ENCODE measurements at places on chromosomes 4 and X. TPM values are rescaled to one million over a fixed set of nuclear protein-coding genes. Genes with fewer than 3 reads are reported as not detected.

SOWAHD gene
- not detected for total RNA-seq

CFAP99 gene
- 0.67 TPM for total RNA-seq

GSX2 gene
- 23.9 TPM for total RNA-seq

MAGIX gene
- not detected for total RNA-seq

TTC29 gene
- total RNA-seq, result not detected

SLIT2 gene
- not detected for total RNA-seq

GRCh38 chr4:165874072-165874790 lies 1.2 kb downstream of the TLL1 start:
- H3K36me3 ChIP-seq, result no peaks in the 10 kb centered on the region
- H3K27ac ChIP-seq, result no peak overlapping the region
- no peak overlapping the region for H3K4me3 ChIP-seq
- DNase-seq, result no peak

DNA sequence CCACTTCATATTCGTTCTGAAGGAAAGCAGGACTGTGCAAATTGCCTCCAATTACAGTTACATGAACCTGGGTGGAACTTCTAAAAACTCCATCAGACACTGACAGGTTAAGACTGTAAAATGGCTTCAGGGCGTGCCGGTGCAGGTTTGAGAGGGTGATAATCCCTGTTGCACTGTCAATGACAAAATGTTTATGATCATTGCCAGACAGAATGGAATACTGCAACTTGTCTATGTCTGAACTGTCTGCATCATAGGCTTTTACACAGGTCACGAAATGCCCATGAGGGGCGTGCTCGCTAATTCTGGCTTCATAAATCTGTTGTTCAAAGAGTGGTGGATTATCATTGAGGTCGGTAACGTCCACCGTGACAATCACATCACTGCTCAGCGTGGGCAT lies 63.7 kb upstream of the MTNR1A start:
- no peaks in the 10 kb centered on the region for H3K27me3 ChIP-seq
- no peak overlapping the region for H3K4me3 ChIP-seq
- H3K27ac ChIP-seq, result no peak overlapping the region
- no peak for DNase-seq
- no peaks in the 10 kb centered on the region for H3K36me3 ChIP-seq

DNA sequence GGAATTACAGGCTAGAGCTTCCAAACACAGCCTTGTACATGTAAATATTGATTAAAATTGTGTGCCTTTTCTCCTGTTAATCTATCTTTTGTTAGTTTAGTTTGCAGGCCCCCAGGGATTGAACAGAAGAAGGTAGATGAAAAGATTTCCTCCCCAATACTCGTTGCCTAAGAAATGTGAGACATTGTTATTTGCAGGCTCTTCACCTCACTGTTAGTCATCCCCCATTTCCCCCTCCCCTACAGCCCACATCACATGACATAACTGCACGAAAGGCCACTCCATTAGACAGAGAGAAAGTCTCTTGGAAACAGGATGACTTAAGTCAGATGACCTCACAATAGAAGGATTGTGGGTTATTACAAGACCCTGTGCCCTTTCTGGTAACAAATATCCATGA lies 13.3 kb upstream of the MID1 start:
- H3K27me3 ChIP-seq, result no peaks in the 10 kb centered on the region
- no peak overlapping the region for H3K4me3 ChIP-seq
- no peaks in the 10 kb centered on the region for H3K36me3 ChIP-seq
- H3K27ac ChIP-seq, result no peak overlapping the region

GRCh38 chr4:185011408-185011807 lies 6.9 kb upstream of the HELT start:
- DNase-seq, result peak; percentile 43
- H3K36me3 ChIP-seq, result no peaks in the 10 kb centered on the region
- no peaks in the 10 kb centered on the region for H3K4me1 ChIP-seq

- no peaks in the 10 kb centered on the region for H3K4me1 ChIP-seq
- H3K36me3 ChIP-seq, result no peaks in the 10 kb centered on the region
- H3K27me3 ChIP-seq, result no peaks in the 10 kb centered on the region
Observed at GRCh38 chrX:154355094-154355775, 19.2 kb downstream of the FLNA start.

DNA sequence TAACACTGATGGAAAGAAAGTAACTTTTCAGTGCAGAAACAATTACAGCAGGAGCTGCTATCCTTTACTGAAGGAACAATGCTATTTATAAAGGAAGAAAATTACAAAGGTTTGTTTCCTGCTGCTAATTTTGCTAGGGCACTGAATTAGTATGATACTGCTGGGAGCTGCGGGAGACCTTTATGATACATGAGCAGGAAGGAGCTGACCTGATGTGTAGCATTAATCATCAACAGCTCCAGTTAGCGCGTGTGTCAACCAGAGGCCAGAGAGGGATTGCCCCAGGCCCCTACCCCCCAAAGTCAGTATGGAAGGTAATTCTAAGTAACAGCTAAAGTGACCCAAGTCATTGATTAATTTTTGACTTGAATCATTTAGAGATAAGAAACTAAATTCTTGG lies 728.9 kb downstream of the PCDH18 start:
- H3K36me3 ChIP-seq, result no peaks in the 10 kb centered on the region
- H3K27ac ChIP-seq, result no peak overlapping the region
- no peaks in the 10 kb centered on the region for H3K4me1 ChIP-seq
- H3K4me3 ChIP-seq, result no peak overlapping the region
- no peak for DNase-seq

DNA sequence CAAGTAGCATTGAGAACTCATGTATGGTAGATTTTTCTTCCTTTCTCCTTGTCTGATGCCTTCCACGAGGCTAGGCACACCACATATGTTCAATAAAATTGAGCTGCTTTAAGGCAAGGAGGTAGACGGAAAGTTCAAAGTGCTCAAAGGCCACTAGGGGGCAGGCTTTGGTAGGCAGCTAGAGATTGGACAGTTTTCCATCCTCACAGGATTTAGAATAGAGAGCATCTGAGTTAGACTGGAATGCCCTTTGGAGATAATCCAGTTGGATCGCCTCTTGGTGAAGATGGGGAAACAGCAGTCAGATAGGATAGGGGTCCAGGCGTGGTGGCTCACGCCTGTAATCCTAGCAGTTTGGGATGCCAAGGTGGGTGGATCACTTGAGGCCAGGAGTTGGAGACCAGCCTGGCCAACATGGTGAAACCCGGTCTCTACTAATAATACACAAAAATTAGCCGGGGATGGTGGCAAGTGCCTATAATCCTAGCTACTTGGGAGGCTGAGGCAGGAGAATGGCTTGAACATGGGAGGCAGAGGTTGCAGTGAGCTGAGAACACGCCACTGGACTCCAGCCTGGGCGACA lies 30.4 kb downstream of the ELF4 start:
- H3K27ac ChIP-seq, result no peak overlapping the region
- H3K4me3 ChIP-seq, result no peak overlapping the region
- peaks cover 32% of the 10 kb centered on the region for H3K4me1 ChIP-seq
- peak; percentile 88 for DNase-seq
- no peaks in the 10 kb centered on the region for H3K27me3 ChIP-seq

DNA sequence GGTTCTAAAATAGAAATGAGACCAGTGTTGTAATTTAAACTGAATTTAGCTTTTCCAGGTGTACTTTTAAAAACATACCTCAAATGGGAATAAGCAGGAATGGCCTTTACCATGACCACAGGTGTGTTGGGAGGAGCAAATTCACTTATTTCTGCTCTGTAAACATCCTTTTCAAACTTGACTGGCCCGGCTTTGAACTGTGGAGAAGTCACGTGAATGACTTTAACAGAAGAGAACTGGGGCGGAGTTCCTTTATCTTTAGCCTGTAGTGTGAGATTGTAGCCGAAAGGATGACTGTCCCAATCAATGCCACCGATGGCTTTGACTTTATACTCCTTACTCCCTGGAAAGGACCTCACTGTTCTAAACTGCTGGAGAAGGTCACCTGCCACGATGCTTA lies 15.1 kb downstream of the FAT1 start:
- no peak overlapping the region for H3K27ac ChIP-seq
- no peak overlapping the region for H3K4me3 ChIP-seq
- no peaks in the 10 kb centered on the region for H3K4me1 ChIP-seq
- no peaks in the 10 kb centered on the region for H3K27me3 ChIP-seq

DNA sequence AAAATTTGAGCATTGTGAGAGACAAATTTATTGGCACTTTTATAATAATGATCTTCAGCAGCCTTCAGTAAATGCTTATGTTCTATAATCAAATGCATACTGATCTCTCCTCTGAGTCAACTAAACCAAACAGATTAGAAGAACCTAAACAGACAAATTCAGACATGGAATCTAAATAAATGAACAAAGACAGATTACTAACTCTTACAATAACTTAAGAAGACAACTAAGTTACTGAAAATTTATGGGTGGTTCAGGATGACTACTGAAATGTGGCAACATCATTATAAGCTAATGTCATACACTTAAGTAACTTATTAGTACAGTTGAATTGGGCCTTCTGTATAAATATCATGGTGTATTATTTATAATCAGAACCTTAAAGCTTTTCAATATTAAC lies 127.3 kb downstream of the NEK1 start:
- no peaks in the 10 kb centered on the region for H3K27me3 ChIP-seq
- H3K4me1 ChIP-seq, result no peaks in the 10 kb centered on the region
- H3K4me3 ChIP-seq, result no peak overlapping the region

- H3K27ac ChIP-seq, result no peak overlapping the region
- H3K4me3 ChIP-seq, result no peak overlapping the region
- no peaks in the 10 kb centered on the region for H3K27me3 ChIP-seq
- DNase-seq, result peak; percentile 84
- H3K4me1 ChIP-seq, result no peaks in the 10 kb centered on the region
Observed at GRCh38 chr4:47686294-47686872, 151.5 kb downstream of the CORIN start.

DNA sequence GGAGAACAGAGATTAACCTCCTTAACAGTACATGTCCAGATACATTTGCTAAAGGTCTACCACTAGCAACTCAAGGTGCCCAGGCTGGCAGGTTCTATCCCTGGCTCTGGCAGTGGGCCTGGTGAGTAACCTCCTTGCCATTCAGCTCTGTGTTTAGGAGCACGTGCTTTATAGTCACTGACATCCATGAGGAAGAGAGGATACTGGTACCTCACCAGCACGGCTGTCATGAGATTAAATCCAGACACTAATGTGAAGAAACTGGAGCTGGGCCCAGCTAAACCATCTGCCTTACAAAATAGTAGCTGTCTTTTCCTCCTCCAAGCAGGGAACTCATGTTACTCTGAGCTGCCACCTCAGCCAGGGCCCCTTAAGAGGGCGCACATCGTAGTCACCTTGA lies 45.3 kb downstream of the GPRASP3 start:
- H3K27me3 ChIP-seq, result no peaks in the 10 kb centered on the region
- DNase-seq, result no peak
- H3K4me1 ChIP-seq, result peaks cover 11% of the 10 kb centered on the region
- H3K27ac ChIP-seq, result no peak overlapping the region

GRCh38 chr4:104519588-104519987 lies 24.9 kb upstream of the CXXC4 start:
- no peaks in the 10 kb centered on the region for H3K4me1 ChIP-seq
- H3K27ac ChIP-seq, result no peak overlapping the region
- H3K4me3 ChIP-seq, result no peak overlapping the region
- H3K27me3 ChIP-seq, result no peaks in the 10 kb centered on the region
- DNase-seq, result no peak
- H3K36me3 ChIP-seq, result no peaks in the 10 kb centered on the region

DNA sequence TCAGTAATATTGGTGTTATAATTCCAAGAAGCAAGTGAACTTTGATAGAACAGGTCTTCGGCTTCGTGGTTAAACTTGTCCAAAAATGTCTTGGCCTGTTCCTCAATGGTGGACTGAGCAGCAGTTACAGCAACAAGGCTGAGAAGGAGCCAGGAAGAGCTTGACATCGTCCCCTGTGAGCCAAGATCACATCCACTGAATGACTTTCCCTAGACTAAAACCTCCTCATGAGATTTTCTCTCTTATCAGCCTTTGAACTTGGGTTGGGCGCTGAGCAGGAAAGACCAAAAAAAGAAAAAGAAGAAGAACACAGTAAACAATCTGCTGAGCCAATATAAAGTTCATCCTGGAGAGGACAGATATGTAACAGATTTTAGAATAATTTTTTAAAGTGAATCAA lies at the start of gene ACE2:
TSS of gene ACE2 (minus strand) at position 216 of the 400 bp plus-strand sequence. CDS start at position 167, 49 bp downstream.
- no peaks in the 10 kb centered on the region for H3K4me1 ChIP-seq
- H3K4me3 ChIP-seq, result no peak within 1 kb of the TSS
- no peak for DNase-seq
- no peaks in the 10 kb centered on the region for H3K27me3 ChIP-seq
- H3K36me3 ChIP-seq, result no peaks in the 10 kb centered on the region
- H3K27ac ChIP-seq, result no peak within 1 kb of the TSS

DNA sequence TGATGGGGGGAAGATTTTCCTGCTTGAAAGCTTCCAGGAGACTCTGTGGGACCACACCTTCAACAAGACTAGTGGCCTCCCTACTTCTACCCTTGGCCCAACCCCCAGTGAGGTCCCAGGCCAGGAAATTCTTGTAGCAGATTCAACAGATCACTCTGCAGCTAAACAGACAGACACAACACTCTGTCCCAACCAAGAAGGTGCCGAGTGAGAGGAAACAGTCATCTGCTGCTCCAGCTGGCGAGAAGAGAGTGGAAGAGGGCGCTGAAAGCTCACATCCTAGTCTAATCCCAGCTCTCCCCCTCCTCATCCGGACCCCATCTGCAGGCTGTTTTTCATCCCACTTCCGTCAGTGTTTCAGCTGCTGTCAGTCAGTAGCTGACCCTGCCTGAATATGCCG lies 63.4 kb downstream of the CHRDL1 start:
- no peak for DNase-seq
- no peaks in the 10 kb centered on the region for H3K27me3 ChIP-seq
- no peaks in the 10 kb centered on the region for H3K4me1 ChIP-seq
- H3K36me3 ChIP-seq, result no peaks in the 10 kb centered on the region
- H3K4me3 ChIP-seq, result no peak overlapping the region
- H3K27ac ChIP-seq, result no peak overlapping the region

- no peaks in the 10 kb centered on the region for H3K27me3 ChIP-seq
- H3K27ac ChIP-seq, result no peak overlapping the region
- H3K4me3 ChIP-seq, result no peak overlapping the region
- H3K4me1 ChIP-seq, result peaks cover 28% of the 10 kb centered on the region
Observed at GRCh38 chrX:110086916-110087484, 84.1 kb downstream of the TMEM164 start.

DNA sequence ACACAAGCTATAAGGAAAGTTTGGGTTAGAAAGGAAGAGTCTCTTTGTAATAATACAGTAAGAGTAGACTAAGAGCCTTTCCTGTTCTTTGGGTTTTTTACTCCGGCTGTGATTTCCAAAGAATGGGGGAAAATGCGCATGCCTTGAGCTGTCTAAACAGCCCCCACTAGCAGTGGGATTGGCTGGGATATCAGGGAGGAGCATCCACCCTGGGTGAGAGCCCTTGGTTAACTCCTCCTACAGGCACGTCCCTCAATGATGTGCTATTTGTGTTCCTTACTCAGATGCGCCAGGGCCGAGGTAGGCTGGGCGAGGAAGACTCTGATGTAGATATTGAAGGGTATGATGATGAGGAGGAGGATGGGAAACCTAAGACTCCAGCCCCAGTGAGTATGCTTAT lies 74.0 kb upstream of the OGT start:
- DNase-seq, result no peak
- no peak overlapping the region for H3K4me3 ChIP-seq
- H3K27ac ChIP-seq, result no peak overlapping the region
